ENCODE measurements at places on chromosomes 6 and 20.
A peak's percentile ranks its signal among the peaks of the same experiment; 100 is the strongest.

DNA sequence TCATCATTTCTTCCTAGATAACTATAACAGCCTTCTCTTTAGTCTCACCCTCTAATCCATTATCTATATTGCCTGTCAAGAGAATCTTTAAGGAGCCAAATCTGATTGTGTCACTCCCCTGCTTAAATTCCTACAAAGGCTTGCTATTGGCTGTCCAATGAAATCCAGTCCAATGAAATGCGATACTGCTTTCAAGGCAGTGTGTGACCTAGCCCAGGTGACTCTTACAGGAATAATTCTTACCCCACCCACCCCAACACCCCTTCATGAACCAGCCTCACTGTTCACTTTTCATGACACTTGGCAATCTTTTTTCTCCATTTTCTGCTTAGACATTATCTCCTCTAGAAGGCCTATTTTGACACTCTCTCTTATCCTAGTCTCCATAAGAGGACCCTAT is 163.3 kb upstream of the MARCKS start:
- DNase-seq: no peak

DNA sequence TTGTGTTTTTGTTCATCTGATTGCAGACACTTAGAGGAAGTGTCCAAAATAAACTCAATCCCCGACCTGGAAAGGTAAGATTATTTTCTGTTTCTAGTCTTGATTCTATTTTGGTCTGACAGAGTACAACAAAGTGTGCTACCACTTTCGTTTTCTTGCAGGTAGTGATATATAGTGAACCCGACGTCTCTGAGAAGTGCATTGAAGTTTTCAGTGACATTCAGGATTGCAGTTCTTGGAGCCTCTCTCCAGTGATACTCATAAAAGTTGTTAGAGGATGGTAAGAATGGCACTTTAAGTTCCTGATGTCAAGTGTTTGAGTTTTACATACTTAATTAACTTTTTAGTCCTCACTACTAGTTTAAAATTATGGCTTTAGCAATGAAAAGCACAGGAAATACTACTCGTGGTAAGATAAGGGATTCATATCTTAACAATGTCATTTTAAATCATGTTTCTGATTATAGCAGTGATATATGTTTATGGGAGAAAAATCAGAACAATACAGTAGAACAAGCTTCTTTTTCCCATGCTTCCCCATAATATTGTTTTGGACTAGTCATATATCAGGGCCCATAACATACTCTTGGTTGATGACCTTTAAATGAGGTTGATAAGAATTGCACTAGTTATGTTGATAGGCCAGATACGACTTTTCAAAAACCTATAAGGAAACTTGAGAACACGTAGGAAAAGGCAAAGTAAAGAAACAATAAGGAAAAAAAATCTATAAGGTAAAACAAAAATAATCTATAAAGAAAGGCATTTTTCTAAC is 104.0 kb downstream of the RTN4IP1 start:
- peak; percentile 52 for DNase-seq

DNA sequence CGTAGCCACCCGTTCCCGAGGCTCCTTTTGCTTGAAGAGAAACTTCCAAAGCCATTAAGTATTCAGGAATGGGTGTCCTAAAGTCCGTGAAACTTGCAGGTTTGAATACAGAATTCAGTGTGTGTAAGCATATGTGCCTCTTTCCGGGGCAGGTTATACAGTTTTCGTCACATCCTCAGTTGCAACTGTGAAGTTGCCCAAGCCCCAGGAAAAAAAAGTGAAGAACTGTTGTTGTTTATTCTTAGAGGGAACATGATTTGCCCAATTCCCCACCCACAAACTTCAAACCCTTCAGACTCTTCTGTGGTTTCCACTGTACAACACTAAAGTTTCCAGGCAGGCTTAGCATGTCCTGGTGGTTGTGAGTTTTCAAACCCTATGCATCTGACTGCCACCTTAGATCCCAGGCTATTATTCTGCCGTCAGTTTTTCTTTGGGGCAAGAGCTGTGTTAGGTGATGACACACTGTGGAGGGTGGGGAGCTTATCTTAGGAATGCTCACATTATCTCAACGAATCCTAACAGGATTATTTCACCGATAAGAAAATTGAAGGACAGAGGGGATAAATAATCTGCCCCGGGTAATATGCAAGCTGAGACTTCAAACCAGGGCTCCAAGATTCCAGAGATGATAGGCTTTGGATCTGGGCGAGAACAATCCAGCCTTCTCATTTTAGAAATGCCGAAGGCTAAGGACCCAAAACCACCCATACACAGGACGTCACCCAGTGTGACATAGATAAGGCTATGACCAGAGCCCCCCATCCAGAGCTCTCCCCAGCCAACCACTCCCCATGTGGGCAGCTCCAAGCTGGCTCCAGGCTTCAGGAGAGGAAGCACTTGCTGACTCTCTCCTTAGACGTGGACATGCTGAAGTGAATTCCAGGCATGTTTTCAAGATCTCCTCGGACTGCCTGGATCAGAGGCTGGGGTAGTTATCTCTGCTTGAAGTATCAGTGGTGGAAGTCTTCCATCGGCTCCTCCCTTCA is 81.7 kb upstream of the AFDN start:
- no peak for DNase-seq

DNA sequence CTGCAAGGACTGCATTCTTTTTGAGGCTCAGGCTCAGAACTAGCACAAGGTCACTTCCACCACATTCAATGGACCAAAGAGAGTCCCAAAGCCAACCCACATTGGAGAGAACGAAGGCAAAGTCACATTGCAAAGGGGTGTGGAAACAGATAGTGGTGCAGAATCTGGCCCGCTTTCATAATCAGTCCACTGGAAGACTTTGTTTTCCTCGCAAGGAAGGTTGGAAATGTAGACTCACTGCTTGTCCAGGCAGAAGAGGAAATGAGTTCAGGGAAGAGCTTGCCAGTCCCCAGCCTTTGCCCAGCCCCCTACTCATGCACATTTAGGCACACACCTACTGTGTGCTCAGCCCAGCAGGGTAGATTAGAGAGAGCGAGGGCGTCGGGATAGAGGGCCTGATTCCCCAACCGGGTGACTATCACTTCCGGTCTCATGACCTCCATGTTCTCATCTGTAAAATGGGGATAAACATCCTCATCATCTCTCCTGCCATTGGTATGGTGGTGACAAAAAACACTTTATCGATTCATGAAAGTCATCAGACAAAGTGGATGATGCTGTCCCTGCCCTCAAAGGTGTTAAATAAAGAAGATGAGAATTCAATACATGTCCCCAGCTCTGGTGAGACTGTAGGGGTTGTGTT is 24.3 kb upstream of the CCN5 start:
- no peak for DNase-seq

DNA sequence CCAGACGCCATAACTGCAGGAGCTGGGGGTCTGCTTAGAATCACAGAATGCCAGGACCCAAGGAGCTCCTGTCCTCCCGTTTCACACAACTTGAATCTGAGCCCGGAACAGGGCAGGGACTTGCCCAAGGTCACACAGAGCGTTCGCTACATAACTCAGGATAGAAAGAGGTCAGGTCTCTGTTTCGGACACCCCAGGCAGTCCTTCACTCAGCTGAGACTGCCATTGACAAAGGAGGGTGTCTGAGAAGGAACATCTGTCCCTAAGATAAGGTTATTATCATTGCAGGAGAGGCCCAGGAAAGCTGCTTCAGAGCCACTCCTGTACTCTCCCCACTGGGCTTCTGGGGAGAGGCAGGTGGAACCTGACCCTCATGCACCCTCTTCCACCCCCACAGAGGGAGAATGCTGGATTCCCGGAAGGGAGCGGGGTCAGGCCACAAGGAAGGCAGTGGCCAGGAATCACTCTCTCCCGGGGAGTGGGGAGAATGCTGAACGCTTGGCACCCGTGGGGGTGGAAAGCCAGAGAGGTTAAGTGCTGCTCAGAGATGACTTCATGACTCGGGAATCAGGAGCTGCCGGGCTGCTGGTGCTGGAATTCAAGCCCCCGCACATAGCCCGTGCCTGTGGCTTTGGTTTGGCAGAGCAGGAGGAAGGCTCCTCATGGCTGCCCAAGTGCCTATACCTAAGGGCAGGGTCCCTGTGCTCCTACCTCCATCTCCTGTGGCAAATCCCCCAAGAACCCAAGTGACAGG is 10.7 kb downstream of the SDC4 start:
- peak; percentile 93 for DNase-seq

DNA sequence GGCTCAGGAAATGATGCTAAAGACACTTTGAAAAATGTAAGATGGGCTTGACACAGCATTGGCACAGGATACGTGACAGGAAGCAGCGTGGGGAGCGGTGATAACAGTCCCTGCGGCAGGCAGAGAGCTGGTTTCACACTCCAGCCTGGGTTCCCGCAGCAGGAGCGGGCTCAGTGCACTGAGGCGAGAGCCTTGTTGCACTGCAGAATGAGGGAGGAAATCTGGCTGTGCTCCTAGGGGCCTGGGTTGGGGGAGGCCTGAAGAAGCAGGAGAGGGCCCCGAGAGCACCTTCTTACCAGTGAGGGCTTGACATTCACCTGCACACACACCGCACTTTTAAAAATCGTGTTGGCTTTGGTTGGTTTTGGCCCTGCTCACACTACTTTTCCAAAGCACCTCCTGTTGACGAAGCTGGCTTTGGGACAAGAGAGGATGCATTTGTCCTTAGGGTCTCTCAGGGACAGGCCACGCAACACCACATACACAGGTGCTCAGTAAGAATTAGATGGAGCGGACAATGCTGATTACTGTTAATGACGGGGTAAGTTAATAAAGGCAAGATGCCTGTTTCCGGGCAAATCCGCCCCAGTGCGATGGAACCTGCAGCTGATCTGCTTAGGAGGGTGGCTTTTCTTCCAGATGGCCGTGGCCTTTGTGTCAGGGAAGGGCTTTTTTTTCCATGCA is 49.4 kb upstream of the ARMC2 start:
- DNase-seq: peak; percentile 33

- DNase-seq: no peak
These were observed 89.2 kb upstream of the STMND1 start for GRCh38 chr6:17012421-17013225.

DNA sequence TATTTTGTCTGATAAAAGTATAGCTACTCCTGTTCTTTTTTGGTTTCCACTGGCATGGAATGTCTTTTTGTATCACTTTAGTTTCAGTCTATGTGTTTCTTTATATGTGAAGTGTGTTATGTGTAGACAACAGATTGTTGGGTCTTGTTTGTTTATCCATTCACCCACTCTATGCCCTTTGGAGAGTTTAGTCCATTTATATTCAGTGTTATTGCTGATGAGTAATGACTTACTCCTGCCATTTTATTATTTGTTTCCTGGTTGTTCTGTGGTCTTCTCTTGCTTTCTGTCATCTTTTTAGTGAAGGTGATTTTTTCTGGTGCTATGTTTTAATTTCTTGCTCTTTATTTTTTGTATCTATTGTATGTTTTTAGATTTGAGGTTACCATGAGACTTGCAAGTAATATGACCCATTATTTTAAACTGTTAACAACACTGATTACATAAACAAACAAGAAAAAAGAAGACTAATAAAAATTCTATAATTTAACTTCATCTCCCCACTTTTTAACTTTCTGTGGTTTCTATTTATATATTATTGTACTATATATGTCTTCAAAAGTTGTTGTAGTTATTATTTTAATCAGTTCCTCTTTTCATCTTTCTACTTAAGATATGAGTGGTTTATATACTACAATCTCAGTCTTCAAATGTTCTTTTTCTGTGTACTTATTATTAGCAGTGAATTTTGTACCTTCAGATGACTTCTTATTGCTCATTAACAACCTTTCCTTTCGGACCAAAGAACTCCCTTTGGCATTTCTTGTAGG is 323.4 kb downstream of the BTBD9 start:
- no peak for DNase-seq

- no peak for DNase-seq
These were observed 5.0 kb downstream of the COL21A1 start for GRCh38 chr6:56242346-56242745.

DNA sequence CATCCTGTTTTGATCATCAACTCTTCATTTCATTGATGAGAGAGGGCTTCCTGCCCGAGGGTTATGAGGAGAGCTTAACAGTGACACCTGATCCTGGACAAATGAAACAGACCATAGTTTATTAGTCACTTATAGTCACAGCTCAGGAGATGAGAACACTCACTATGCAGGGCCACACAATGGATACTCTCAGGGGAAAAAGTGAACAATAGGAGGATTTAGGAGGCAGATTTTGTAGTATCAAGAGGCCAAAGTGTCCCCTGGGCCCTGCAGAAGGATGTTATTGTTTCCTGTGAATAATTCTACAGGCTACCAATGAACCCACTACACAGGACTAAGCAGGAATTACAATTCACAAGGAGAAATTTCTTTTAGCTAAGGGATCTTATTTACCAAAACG is 772.8 kb upstream of the MAN1A1 start:
- DNase-seq: no peak

DNA sequence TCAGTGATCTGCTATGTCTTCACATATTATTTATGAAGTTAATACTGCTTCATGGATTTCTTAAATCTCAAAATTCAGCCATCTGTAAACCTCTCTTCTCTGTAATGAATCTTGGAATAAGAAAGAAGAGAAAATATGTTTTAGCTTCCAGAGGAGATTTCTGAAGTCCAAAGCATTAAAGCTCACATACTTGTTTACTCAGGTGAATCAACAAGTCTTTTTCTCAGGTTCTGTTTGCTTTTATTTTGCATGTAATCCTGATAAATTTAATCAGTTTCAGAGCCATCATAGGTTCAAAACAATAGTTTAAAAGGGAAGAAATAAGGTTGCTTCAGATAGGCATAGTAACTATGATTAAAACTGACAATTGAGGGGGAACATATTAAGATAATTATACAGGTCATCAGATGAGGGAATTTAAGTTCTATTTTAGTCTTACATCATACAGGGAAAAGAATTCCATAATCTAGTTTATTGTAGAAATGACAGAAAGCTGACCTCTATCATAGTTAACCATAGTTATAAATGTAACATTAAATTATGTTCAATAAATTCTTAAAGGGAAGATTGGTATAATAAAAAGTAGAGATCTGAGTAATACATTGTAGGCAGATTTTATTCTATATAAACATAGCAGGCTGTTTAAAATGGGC is 716.2 kb downstream of the EYS start:
- no peak for DNase-seq

- DNase-seq: no peak
These were observed 135.2 kb upstream of the PRL start for GRCh38 chr6:22432060-22432459.

- DNase-seq: no peak
These were observed 154.4 kb upstream of the STMND1 start for GRCh38 chr6:16947375-16948015.

- no peak for DNase-seq
These were observed 617.4 kb upstream of the CDH4 start for GRCh38 chr20:60634491-60635172.

GRCh38 chr6:157276134-157276532 is 47.2 kb downstream of the TMEM242 start:
- DNase-seq: no peak

DNA sequence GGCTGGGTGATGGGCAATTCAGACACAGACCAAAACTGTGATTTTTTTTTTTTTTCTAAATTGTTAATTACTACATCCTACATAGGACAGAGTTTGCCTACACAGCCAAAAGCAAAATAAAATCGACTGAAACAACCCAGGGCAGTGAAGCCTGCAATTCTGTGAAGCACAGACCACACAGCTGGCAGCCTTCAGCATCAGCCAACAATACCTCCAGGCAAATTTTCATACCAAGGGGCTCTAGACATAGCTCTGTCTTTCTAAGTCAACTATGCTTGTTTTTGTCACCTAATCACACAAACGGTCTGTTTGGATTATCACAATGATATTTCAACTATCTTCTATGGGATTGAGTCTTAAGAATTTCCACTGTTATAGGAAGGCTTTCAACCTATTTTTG is 17.6 kb downstream of the RMND1 start:
- no peak for DNase-seq

All from ACHN (cell line).